ENCODE measurements at places on chromosomes 11 and 22.

- DNase-seq, result no peak
These were observed 86.6 kb upstream of the ARHGAP32 start for GRCh38 chr11:129278586-129279319.

- no peak for DNase-seq
These were observed 3.6 kb upstream of the APOBEC3A start for GRCh38 chr22:38953577-38954413.

- DNase-seq, result no peak
These were observed 27.6 kb upstream of the SIK2 start for GRCh38 chr11:111574373-111575225.

GRCh38 chr11:121163658-121164308 is 62.7 kb downstream of the TECTA start:
- DNase-seq, result no peak

- DNase-seq, result no peak
These were observed 65.5 kb downstream of the C11orf91 start for GRCh38 chr11:33635161-33635560.

DNA sequence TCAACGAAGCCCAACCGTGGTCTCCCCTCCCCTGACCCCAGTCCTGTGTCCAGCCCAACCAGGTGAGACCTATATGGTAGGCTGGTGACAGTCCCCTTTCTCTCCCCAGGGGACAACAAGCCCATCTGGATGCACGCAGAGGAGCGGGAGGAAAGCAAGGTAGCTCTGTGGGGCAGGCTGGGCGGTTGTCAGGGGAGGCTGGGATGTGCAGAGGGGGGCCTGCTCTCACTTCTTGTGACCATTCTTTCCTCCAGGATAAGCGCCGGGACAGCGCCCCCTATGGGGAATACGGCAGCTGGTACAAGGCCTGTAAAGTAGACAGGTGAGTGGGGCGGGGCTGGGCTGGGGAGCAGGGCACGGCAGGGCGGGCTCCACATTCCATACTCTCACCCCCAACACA is 3.5 kb upstream of the RAB1B start:
- no peak for DNase-seq

DNA sequence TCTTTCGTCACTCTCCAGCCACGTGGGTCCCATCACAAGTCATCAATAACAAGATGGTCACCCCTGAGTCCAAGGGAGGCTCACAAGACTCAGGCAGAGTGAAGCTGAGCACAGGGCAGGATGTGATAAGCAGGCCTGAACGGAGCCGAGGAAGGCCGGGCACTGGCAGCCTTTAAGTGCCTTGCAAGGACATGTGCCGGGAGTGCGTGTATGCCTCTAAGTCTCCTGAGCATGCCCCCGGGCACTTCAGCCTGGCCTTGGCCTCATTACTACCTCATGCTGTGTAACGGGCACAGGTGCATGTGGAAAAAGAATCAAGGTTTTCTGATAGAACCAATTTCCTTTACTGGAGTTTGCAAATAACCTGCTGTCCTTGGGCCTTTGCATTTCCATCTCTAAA is 55.8 kb downstream of the UBASH3B start:
- DNase-seq, result no peak

GRCh38 chr11:97007283-97007682 is 617.5 kb downstream of the JRKL start:
- DNase-seq, result no peak

- no peak for DNase-seq
These were observed 73.5 kb upstream of the THY1 start for GRCh38 chr11:119496469-119496868.

DNA sequence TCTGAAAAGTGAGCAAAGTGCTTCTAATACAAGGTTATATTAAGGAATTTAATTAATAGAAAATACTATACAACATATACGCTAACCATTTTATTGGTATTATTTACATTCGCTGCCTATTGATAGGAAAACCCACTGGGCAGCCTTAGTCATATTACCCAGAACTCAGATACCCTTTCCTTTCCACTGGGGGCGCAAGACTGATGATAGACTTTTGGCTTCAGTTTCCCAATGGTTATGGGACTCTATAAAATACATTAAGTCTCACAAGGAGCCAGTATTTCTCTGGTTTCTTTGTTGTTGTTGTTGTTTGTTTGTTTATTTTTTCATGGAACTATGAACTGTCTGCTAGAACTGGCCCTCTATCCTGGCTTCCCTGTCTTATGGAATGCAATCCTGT is 471.1 kb upstream of the KIRREL3 start:
- DNase-seq, result no peak

DNA sequence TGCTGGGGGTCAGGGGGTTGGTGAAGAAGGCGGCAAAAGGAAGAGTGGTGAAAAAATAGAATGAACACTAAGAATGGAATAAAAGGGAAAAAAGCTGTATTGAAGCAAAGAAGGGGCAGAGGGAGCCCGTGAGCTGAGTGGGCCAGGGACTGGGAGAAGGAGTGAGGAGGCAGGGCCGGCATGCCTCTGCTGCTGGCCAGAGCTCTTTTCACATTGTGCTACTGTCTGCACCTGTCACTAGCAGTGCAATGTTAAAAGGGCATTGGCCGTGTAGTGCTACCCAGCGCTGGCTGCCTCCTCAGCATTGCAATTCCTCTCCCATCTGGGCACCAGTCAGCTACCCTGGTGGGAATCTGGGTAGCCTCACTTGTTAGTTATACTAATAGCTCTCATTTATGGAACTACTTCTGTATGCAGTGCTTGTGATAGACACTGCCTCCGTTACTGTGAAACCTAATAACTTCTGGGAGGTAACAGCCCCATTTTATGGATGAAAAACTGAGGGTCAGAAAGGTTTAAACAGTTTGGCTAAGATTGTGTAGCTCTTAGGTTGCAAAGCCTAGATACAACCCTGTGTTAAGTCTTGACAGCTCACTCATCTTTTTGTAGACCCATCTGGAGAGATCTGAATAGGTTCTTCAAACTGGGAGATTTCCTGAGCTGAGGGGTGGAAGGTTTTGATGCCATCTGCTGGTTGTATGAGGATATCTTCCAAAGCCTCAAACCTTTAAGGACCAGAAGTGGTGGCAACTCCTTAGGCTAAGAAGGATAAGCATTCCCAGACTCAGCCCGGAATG is 8.5 kb downstream of the YPEL4 start:
- peak; percentile 38 for DNase-seq

DNA sequence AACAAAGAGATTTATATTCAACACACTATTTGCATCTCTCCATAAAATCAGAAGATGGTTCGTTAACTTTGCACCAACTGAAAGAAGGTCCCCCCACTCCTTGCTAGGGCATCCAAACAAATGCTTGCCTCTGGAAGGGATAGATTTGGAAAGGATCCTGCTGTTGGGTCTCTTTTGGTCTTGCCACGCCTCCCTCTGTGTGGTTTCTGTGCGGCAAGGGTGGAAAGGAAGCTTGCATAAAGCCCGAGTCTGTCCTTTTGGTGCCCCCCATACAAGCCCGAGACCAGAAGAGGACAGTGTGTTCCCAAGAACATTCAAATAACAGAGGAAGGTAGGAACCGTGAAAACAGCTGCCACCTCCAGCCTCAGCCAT is 15.1 kb downstream of the SCGB1A1 start:
- DNase-seq, result no peak

GRCh38 chr11:69298267-69299022 is 4.5 kb downstream of the MYEOV start:
- peak; percentile 14 for DNase-seq

GRCh38 chr11:128653801-128654231 is 40.1 kb upstream of the FLI1 start:
- no peak for DNase-seq
